NCI-H2107 (cell line): ENCODE measurements at places on chromosomes 16 and 17.

- DNase-seq: no peak
Observed at GRCh38 chr16:75216576-75216975, 2.2 kb upstream of the CTRB1 start.

GRCh38 chr16:72474501-72475123 is 302.7 kb upstream of the PMFBP1 start:
- DNase-seq: peak; percentile 63

DNA sequence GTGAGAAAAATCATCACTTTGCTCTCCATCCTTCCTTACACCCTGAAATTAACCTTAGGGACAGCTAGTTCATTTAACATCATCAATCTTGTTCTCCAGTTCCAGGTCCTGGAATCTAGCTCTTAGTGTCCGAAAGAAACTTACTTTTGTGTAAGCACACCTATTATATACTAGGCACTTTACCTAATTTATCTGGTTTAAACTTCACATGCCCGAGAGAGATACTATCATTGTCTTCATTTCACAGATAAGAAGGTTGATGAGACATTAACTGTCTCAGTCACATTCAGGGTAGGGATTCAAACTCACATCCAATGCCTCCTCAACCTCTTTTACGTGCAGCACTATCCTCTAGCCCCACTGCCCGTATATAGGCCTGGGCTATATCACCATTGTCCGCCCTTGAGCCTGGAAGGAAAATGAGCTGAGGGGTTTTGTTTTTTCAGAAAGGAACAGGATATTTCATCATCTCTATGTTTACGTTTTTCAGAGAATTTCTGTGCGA is 501 bp upstream of the AP2B1 start:
- no peak for DNase-seq

DNA sequence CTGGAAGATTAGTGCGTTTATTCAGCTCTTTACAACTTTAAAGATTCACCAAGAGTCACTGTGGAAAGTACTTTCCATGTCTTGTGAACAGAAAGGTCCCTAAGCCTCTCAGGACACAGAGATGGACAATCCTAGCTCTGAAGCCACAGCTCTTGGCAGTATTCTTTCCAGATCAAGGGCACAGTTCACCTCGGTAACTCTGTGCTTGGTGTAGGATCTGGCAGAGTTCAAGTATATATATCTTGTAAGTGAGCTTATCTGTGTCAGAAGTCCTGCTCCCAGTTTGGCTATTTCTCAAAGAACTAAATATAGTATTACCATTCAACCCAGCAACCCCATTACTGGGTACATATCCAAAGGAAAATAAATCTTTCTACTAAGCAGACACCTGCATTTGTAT is 183.7 kb downstream of the CBLN1 start:
- no peak for DNase-seq

- DNase-seq: no peak
Observed at GRCh38 chr16:81745704-81746558, 33.2 kb upstream of the PLCG2 start.

GRCh38 chr16:48524348-48525200 is 85.4 kb downstream of the N4BP1 start:
- no peak for DNase-seq
